ENCODE measurements at places on chromosomes 6 and 20.

- no peak for DNase-seq
These were observed 103.8 kb downstream of the KHDC1L start for GRCh38 chr6:73121421-73121993.

DNA sequence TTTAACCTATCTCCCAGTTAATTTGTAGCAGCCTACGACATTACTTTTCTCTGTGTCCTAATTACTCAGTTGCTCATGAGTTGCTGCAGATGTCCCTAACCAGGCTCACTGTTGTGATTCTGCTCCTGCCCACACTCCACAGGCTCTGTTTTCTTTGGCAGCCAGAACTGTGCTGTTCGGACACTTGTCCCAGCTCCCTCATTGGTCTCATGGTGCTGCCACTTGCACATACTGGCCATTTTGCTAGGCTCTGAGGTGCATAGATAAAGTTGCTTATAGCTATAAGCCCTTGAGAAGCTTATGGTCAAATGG is 55.0 kb downstream of the NOX3 start:
- DNase-seq = no peak

- DNase-seq = no peak
These were observed 254.4 kb upstream of the KCNQ5 start for GRCh38 chr6:72367439-72367838.

DNA sequence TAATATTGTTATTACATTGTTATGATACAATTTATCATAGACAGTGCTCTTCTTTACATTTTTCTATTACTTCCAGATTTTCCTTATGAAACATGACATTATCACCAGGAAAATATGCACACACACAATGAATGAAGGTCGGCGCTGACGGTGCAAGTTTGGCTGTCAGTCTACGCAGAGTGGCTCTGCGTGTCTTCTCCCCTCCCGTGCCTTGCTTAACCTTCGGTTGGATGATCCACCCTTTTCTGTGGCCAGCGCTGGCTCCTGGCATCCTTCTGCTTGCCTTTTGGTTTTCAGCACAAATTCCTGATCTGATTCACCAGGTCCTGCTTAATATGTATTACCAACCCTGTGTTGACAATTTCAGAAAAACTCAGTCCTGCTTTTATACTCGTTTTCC is 157.4 kb downstream of the TSHZ2 start:
- DNase-seq = no peak

GRCh38 chr6:53244399-53244931 is 95.8 kb upstream of the GCM1 start:
- DNase-seq = no peak

DNA sequence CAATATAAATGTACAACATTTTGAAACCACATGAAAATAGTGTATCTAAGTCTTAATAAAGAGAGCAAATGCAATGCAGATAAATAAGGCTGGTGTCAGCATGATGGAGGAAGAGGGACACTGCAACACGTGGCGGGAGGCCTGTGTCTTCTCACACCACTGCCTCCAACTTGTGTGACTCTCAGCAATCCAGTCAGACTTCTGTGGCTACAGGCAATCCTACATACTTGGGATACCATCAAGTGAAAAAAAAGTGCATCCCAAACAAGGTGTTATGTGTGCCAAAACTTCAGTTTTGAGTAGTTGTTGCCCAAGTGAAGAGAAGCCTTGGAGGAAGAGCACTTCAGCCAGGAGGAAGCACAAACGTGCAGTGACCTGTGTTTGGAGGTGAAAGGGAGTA is 68.6 kb downstream of the PKIB start:
- no peak for DNase-seq

GRCh38 chr20:51542571-51543421 is at the start of gene NFATC2:
Gene NFATC2 (minus strand): TSS chr20:51542719. CDS start chr20:51542499, 220 bp downstream.
- DNase-seq = no peak

- DNase-seq = no peak
These were observed 12.3 kb downstream of the PPIL1 start for GRCh38 chr6:36862164-36862847.

DNA sequence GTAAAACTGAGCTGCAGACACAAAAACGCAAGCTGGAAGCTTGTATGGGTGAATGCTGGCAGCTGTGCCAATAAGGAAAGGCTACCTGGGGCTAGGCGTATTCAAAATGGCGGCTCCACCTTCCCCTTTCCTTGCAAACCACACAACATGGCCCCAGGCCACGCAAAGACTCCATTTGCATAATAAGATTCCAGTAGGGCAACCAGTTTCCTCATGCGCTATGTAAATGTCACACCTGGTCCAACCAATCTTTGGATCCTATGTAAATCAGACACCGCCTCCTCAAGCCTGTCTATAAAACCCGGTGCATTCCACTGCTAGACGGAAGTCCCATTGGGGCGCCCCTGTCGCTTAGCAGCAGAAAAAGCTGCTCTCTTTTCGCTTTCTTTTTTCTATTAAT is 505.9 kb upstream of the BTBD3 start:
- DNase-seq = no peak
